ENCODE measurements at places on chromosomes 5 and 9.

GRCh38 chr9:129451669-129452068, 169.2 kb downstream of the C9orf50 start:
- DNase-seq, result no peak

DNA sequence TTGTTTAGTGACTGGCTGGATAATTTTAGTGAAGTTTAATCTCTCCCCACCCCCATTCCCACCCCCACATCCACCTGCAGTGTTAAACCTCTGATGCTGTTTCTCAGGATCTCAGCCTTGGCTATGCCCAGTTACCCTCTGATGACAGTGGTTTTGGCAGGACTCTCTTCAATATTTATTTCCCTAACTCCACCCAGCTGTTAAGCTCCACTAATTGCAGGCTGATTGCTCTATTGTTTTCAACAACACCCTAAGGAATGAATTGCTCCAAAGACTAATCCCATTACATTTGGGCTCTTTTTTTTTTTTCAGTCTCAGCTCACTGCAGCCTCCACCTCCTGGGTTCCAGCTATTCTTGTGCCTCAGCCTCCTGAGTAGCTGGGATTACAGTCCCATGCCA, 46.3 kb downstream of the PHAX start:
- no peak for DNase-seq

DNA sequence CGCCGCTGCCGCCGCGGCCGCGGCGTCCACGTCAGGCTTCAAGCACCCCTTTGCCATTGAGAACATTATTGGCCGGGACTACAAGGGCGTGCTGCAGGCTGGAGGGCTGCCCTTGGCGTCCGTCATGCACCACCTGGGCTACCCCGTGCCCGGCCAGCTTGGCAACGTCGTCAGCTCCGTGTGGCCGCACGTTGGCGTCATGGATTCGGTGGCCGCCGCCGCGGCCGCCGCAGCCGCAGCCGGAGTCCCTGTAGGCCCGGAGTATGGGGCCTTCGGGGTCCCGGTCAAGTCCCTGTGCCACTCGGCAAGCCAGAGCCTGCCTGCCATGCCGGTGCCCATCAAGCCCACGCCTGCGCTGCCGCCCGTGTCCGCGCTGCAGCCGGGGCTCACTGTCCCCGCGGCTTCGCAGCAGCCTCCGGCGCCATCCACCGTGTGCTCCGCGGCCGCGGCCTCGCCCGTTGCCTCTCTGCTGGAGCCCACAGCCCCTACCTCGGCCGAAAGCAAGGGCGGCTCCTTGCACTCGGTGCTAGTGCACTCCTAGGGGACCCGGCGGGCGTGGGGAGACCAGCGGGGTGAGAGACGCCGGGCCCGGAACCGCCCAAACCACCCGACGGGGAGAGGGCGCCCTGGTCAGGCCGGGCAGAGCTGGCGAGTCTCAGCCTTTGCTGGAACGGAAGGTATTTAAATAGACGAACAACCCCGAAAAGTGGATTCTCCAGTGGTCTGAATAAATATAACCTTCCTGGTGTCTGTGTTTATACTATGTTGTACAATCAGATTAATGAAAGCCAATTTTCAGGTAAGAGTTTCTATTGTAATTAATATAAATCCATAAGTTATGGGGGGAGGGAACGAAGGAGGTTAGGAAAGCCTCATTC, 1.2 kb downstream of the FOXB2 start:
- DNase-seq, result no peak

- no peak for DNase-seq
These were observed 27.2 kb downstream of the EXOSC2 start for GRCh38 chr9:130720762-130721161.

- DNase-seq, result no peak
These were observed 56.7 kb downstream of the TLE1 start for GRCh38 chr9:81632599-81632998.

DNA sequence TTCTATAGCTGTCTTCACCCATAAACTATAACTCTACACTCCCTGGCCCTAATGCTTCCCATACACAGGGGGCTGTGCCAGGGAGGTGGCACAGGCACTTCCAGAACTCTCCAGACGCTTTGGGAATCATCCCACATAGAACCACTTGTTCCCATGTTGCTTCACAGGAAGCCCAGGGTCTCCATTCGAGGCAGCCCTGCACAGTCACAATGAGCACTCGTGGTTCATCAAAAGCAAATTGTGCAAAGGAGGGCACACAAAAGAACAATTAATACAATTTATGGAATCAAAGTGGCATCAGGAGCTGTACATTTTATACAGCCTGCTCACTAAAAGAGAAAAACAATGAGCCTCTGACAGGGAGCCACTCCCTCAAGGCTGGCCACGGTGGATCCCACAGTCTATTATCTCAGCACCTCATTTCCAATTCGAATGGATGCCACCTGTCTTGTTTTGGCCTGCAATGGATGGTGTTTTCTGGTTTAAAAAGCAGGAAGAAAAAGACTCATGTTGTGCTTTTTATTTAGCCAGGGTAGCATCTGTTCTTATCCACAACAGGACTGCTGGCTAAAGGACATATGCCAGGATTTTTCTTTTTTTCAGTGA, 354.8 kb downstream of the ENC1 start:
- DNase-seq, result no peak

DNA sequence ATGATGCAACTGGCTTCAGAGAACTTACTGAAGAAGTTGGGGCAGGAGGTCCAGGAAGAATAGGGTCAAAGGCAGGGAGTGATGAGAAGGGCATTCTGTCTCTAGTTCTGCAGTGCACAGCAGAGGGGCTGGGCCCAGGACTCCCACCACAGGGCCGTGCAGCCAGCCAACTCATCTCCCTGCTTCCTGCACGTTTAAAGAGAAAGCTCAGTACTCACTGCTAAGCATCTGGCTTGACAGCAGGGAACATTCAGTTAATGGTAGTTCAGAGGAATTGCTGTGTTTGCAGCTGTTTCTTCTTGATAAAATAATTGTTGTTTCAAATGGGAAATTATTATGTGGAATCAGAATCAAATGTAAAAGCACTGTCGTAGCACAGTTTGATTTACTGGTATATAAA, 25.6 kb upstream of the SCAMP1 start:
- DNase-seq, result no peak

DNA sequence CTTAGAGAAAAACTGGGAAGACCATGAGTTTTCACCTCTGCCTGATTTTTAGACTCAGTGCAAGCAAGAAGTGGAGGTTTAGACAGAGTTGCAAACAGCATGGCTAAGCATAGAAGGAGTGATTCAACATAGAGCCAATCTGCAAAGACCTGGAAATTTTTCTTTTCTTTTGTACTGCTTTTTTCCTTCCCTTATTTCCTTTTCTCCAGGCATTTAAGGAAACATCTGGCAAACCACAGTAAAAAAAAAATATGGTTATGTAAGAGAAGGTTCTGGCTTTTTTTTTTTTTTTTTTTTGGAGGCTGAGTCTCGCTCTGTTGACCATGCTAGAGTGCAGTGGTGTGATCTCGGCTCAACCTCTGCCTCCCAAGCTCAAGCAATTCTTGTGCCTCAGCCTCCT, 16.6 kb upstream of the DCAF12 start:
- DNase-seq, result no peak

- no peak for DNase-seq
These were observed 19.8 kb downstream of the GPRIN1 start for GRCh38 chr5:176590035-176590717.

- DNase-seq, result no peak
These were observed 78.3 kb downstream of the MAN2A1 start for GRCh38 chr5:109767997-109768396.

DNA sequence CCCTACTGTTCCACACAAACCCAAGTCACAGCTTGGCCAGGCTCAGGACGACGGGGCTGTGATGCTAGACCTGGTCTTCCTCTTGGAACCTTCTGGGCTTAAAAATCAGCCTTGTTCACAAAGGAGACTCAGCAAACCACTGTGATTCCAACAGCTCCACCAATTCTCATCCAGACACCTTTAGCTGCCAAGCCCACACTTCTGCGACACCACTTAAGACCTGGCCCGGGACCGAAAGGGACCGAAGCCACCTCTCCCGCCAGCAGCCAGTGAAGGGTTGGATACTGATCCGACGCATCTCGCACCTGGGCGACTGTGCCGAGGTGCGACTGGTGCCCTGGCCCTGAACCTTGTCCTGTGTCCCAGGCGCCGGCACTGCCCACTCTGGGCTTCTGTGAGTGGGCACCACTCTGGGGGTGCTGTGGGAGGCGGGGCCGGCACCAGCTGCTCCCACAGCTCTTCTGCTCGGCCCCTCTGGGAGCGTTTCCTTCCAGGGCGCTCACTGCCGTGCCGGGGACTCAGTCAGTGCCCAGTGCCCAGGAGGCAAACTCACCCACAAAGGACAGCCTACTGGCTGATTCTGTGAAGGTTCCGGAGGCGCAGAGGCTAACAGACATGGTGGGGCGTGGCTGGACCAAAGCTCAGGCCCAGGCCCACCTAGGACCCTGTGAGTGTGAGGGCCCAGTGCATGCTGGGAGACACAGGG, 50.9 kb downstream of the EXD3 start:
- DNase-seq, result no peak

- DNase-seq, result no peak
These were observed 507.8 kb upstream of the MPDZ start for GRCh38 chr9:13787234-13787833.

DNA sequence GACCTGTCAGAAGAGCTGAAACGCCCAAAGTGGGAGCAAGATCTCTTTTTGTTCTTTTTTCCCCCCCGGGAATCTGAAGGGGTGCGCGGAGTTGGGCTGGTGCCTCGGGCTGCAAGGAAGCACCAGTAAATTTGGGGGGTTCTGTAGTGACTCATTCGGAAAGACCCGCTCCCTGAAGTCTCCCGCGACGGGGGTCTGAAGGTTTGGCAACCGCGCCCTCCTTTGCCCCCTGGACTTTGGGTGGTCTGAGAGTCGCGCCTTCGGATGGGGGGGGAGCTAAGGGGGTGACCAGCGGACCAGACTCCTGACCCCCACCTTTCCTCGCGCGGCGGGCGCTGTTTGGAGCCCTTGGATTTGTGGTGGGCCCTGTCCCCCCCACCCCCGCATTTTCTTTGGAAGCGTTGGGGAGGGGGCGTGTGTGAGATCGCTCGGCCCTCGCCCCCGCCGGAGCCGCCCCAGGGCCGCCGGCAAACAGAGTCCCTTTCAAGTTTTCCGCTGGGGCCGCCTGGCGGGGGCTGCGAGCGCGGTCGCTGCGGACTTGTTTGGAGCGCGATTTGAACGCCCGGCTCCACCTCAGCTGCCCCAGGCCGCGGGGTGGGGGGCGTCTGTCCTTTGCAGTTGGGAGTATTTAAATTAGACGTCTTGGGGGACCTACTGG, 2.0 kb downstream of the CXXC5 start:
- DNase-seq, result peak; percentile 38

DNA sequence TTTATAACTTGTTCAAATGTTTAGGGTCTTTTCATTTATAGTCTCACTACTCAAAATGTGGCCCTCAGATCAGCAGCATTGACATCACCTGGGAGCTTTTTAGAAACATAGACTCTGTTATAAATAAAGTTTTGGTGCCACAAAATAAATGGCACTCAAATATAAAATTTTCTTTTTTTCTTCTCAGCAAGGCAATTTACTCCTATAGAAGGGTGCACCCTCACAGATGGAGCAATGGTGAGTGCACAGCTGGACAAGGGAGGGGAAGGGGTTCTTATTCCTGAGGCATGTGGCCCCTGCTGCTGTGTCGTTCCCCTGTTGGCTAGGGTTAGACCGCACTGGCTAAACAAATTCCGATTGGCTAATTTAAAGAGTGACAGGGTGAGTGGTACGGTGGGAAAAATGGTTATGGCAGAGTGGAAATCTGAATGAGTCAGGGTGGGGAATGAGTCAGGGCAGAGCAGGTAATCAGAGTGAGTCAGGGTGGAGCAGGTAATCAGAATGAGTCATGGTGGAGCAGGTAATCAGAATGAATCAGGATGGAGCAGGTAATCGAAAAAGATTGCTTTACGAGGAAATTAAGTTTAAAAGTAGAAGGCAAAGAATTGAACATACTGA, 31.8 kb upstream of the C7 start:
- peak; percentile 25 for DNase-seq

DNA sequence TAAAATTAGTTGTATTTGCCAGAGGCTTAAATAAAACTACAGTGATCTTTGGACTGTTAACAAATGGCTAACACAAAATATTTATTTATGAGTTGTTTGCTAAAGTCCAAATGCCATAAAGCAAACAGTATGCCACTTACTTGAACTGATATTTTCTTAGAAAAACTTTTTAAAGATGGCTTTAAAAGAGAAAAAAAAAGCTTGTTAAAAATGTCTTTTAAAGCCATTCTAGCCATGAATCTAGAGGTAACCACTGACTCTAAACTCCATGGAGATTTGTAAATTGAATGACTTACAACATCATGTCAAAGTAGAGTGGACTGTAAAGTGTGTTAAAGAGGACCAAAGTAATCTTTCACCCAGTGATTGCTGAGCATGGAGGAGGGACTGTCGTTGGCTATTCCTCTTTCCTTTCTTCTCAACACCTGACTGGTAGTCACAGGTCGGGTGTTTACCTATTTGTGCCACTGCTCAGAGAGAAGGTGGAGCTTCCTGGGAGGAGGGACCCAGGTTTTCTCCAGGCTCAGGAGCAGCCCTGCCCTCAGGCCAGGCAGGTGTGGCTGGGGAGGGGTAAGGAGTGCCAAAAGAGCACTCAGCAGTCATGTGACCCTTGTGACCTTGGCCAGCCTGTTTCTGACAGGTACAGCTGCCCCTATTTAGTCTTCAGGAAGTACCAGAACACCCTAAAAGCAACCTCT, 69.1 kb upstream of the TJP2 start:
- no peak for DNase-seq

DNA sequence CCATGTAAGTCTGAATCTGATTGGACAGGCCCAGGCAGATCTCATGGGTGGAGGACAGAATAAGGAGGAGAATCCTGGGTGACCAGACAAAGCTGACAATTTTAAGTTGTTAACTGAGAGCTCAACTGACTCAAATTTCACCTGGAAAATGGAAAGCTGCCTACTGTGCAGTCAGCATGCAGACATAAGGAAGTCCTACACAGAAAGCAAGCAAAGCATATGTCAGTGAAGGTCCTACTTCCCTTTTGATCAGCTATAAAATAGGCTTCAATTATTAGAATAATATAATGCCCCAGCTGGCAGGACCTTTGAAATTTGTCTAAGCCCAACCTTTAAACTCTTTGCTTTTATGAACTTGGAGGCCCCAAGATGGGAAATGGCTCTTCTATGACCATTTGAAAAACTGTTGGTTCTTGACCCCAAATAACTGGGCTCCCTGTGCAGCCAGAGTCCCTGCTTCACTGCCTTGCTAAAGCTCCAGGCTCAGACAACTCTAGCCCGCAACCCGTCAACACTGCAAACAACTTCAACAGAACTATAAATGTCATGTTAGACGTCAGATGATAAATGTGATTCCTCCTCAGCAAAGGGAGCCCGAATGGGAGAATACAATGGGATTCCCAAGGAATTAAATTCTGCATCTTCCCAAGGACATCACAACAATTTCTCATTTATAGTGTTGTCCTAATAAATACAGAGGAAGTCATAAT, 118.9 kb upstream of the ADRA1B start:
- DNase-seq, result no peak

DNA sequence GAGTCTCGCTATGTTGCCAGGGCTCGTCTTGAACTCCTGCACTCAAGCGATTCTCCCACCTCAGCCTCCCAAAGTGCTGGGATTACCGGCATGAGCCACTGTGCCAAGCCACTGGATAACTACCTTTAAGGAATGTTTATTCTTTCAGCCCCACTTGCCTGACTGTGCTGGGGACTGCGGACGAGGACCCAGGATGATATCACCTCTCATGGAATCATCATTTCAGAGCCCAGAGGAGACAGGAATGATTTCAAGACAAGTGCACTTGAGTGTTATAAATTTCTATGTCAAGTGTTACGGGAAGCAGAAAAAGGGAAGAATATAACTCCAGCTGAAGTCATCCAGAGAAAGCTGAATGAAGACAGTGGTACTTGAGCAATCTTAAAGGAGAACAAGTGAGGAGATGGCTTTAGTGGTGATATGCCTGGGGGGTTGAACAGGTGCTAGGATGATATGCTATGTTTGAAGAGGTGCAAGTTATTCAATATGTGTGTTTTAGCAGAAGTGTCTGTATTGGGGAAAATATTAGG, 109.3 kb downstream of the DCP2 start:
- DNase-seq, result no peak

Data from activated CD4-positive, alpha-beta T cell treated with anti-CD3 and anti-CD28 coated beads for 48 hours (primary cell).